CD4-positive, alpha-beta T cell treated with Interferon alpha-2 for 1 hour (primary cell): ENCODE measurements at places on chromosomes 2 and 18.

DNA sequence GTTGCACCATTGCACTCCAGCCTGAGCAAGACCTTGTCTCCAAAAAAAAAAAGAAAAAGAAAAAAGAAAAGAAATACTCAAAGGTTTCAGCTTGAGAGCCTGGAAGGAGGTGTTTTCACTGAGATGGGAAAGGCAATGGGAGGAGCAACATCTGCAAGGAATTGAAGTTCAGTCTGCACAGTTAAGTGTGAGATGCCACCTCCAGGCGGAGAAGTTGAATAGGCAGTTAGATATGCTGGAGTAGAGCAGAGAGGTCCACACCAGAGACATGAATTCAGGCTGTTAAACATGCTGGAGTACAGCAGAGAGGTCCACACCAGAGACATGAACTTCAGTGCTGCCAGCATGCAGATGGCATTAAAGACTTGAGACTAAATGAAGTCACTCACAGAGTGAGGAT is 41.4 kb upstream of the DTNB start:
- no peak for DNase-seq

- DNase-seq: no peak
These were observed 7.2 kb downstream of the PECR start for GRCh38 chr2:216074380-216074779.

- no peak for DNase-seq
These were observed 391.5 kb downstream of the IRS1 start for GRCh38 chr2:226408141-226408540.

GRCh38 chr2:157792335-157793052 is 83.6 kb downstream of the ACVR1 start:
- no peak for DNase-seq

GRCh38 chr2:9770308-9771100 is 72.8 kb upstream of the TAF1B start:
- peak; percentile 70 for DNase-seq

DNA sequence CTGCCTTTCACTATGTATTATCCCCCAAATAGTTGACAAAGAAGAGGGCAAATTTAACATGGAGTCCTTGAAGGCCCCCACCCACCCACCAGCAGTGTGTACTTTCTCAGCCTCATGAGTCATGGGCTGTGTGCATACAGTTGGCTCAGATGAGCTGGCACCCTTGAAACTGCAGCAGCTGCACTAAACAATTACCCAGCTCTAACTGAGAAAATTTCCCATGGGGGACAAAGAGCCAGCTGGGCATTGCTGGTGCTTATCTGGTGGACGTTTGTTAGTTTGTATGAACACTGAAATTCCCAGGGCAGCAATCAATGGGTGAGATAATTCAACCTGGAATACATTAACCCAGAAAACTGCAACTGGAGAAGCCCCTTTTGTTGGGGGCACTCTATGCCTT is 131.7 kb downstream of the GCA start:
- no peak for DNase-seq

DNA sequence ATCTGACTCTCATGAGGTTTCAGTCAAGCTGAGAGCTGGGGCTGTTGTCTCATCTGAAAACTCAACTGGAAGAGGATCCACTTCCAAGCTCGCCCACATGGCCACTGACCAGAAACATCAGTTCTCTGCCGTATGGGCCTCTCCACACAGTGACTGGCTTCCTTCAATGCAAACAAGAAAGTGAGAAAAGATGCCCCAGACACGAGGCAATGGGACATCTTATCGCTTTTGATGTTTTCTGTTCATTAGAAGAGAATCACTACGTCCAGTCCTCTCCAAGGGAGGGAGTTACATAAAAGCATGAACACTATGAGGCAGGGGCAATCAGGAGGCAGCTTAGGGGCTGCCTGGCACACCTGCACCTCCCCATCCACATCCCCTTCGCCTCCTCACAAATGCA is 307.1 kb upstream of the EPAS1 start:
- no peak for DNase-seq

- DNase-seq: no peak
These were observed 109.3 kb upstream of the MYCN start for GRCh38 chr2:15830937-15831549.

DNA sequence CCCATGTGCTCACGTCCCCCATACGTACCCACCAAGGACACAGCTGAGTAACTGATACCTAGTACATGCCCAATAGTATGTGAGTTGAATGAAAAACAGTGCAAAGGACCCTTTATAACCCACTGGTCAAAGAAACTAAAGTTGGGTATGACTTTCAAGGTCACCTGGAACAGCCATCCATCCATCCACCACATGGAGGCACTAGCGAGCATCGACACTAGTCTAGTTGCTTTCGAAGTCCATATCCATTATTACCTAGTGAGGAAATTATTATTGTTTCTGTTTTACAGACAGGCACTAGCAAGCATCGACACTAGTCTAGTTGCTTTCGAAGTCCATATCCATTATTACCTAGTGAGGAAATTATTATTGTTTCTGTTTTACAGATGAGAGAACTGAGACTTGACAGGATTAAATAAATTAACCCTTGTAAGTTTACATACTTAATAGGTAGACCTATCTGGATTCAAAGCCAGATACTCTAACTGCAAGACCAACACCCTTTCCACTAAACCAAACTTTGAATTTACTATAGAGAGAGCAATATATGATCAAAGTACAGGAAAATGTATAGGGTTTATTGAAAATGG is 233.7 kb downstream of the METTL4 start:
- peak; percentile 18 for DNase-seq

- DNase-seq: no peak
These were observed 8.9 kb downstream of the PDCL3 start for GRCh38 chr2:100571668-100572067.

GRCh38 chr2:12556762-12557161 is 160.0 kb upstream of the TRIB2 start:
- DNase-seq: no peak

DNA sequence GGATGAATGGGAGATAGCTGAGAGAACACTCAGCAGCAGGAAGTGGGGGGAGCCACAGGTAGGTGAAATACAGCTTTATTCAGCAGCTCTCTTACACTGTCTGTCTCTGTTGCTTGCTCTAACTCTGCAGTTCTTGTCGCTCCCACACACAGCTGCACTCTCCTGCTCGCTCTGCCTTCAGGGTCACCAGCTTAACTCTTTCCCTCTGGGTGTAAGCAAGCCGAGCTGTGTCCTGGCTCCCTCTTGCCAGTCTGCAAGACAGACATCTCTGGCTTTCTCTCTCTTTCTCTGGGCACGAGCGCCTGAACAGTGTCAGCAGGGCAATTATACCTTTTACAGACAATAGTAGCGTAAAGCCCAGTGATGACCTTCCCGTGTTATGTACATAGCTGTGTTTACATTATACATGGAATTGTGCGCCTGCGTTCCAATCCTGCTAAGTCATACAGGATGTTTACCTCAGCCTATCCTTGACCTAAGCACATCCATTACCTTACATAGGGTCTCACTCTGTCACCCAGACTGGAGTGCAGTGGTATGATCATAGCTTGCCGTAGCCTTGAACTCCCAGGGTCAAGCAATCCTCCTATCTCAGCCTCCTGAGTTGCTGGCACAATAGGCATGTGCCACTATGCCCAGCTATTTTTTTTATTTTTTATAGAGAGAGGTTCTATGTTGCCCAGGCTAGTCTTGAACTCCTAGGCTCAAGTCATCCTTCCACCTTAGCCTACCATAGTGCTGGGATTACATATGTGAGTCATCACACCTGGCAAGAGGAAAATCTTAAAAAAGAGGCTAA is 57.8 kb upstream of the CHN1 start:
- no peak for DNase-seq

- DNase-seq: no peak
These were observed 270.6 kb downstream of the CELF4 start for GRCh38 chr18:37294951-37295350.

DNA sequence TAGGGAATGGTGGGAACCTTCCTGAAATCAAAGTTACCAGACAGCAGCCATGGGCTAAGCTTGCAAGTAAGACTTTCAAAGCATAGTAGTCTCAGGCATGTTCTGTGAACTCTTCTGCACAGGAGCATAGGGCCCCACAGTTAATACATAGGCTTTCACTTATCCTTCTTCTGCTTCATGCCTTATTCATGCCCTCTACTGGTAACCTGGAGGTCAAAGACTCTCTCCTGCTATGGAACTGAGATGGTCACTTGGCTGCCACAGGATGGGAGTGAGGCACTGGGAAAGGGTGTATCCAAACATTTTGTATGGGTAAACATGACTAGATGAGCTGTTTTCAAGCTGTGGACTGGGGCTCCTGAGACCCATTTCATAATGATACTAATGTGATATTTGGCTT is 49.1 kb upstream of the ZNF638 start:
- DNase-seq: no peak

GRCh38 chr2:19552270-19552669 is 193.8 kb upstream of the OSR1 start:
- no peak for DNase-seq

- no peak for DNase-seq
These were observed 465.6 kb upstream of the TRIB2 start for GRCh38 chr2:12251121-12251520.

DNA sequence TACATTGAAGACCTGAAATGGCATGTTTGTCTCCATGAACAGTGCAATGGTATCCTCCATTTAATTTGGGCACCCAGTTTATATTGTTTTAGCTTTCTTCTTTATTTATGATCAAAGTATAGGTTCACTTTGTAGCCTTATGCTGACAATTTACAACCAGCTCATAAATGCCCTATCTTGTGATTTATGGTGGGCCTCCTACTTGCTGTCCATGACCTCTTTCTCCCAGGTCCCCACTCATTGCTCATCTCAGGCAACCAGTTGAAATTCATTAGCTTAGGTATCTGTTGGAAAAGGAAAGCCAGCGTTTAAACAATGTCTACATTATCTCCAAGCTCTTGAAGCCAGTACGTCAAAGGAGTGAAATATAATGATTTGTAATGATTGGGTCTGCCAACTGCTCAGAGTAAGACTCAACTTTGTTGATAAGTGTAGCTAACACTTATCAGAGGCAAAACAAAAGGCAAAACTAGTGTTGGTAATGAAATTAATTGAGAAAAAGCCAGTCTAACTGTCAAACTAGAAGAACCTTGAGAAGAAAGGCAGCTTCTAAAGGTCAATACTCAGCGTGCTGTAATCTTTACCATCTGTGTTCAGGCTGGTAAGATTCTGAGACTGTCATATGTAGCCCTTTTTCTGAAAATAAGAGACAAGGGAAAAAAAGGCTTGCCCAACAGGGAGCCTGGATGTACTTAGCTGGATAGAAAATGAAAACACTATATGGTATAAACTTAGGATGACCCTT is 695.9 kb downstream of the EPHA4 start:
- DNase-seq: no peak

DNA sequence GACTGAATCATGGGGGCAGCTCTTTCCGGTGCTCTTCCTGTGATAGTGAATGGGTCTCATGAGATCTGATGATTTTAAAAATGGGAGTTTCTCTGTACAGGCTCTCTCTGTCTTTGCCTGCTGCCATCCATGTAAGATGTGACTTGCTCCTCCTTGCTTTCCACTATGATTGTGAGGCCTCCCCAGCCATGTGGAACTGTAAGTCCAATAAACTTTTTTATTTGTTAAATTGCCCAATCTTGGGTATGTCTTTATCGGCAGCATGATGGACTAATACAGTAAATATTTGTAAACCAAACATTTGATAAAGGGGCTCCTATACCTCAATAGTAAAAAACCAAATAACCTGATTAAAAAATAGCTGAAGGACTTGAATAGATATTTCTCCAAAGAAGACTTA is 77.3 kb downstream of the INSIG2 start:
- no peak for DNase-seq

GRCh38 chr2:221514305-221515040 is 57.6 kb downstream of the EPHA4 start:
- no peak for DNase-seq

DNA sequence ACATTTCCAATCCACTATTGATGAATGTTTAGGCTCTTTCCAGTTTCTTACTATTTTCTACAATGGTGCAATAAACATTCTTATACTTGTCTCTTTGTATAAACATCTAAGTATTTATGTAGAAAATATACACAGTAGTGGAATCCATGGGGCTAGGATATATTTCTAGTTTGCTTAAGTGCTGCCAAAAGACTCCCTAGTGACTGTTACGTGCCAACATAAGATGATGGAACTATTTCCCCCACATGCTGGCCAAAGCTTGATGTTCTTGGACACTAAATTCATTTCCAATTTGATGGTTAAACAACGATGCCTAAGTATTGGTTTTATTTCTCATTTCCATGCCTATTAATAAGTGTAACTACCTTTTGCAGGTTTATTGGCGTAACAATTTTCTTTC is 378.4 kb upstream of the HNRNPA3 start:
- DNase-seq: no peak

- DNase-seq: no peak
These were observed 705 bp downstream of the YES1 start for GRCh38 chr18:811182-811891.

DNA sequence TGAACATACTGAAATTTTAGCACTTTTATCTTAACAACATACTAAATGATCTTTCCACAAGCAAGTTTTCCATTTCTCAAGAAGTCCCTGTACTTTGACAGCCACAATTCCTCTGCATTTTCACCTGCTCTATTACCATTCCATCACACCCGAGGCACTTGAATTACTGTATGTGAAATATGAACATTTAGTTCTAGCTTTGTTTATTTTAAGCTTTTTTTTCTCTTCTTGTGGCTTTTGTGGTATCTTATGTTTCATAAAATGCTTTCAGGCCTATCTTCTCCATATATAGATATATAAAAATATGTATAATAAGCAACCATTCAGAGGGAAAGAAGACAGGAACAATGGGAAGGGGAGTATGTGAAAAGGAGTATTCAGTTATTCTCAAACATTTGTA is 693.9 kb downstream of the SATB2 start:
- no peak for DNase-seq

GRCh38 chr2:7633566-7634153 is 716.4 kb downstream of the RNF144A start:
- DNase-seq: no peak

DNA sequence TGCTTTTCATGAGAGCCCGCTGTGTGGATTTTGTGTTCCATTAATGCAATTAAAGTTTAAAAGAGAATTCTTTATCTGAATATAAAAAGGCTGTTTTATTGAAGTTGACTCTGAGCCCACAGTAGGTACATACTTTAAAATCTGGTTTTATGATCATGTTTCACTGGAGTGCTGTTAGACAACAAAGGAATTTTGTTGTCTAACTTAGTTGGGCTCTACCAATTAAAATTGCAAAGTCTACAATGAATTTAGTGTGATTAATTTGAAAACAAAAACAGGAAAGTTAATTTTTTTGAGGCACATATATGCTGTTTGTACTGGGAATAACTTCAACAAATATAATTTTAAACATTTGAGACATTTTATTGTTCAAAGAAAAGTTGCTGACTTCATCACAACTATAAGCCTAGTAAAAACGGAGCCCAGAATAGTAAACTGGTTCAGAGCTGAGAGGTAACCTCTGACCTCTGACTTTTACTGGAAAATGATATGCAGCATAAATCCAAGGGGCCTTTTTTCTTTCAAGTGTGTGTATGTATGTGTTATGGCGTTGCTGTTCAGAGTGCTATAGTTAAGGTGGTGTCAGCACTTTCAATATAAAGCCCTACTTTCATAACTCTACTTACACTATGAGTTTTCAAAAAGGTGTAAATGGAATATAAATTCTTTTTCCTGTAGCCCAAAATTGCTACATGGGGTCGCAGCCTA is 30.2 kb downstream of the MEIS1 start:
- no peak for DNase-seq
